Activated CD8-positive, alpha-beta memory T cell treated with anti-CD3 and anti-CD28 coated beads, Interleukin-2, amount 50 U/mL, for 4 hours (primary cell): ENCODE measurements at places on chromosomes 4 and X.

DNA sequence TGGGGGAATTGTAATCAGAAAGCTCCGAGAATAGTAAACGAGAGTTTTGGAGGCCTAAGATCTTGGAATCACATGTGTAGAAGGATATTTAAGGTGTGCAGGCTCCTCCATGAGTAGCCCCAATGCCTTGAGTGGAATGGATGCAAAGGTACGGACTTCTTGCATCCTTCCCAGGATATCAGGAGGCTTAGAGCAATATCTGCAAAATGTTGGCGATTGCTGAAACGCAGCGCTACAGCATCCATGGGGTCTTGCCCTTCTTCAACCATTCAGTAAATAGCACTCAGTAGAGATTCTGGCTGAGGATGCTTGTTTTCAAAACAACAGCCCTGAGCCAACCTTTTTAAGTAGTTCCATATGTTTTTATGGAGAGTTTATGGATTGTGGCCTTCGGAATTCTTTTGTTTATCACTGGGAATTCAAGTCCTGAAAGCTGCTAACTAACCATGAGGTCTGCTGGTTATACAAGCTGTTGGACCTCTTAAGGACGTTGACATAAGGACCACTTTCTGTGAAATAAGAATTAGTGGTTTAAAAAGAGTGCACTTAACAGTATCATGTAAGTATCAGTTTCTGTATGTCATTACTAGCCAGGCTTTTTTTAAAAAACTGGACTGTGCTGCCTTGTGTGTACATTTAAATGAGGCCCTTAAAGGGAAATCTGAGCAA is 228.8 kb upstream of the PGRMC2 start:
- no peak for DNase-seq

GRCh38 chrX:85004255-85004654 is 578 bp downstream of the APOOL start:
- DNase-seq = no peak

DNA sequence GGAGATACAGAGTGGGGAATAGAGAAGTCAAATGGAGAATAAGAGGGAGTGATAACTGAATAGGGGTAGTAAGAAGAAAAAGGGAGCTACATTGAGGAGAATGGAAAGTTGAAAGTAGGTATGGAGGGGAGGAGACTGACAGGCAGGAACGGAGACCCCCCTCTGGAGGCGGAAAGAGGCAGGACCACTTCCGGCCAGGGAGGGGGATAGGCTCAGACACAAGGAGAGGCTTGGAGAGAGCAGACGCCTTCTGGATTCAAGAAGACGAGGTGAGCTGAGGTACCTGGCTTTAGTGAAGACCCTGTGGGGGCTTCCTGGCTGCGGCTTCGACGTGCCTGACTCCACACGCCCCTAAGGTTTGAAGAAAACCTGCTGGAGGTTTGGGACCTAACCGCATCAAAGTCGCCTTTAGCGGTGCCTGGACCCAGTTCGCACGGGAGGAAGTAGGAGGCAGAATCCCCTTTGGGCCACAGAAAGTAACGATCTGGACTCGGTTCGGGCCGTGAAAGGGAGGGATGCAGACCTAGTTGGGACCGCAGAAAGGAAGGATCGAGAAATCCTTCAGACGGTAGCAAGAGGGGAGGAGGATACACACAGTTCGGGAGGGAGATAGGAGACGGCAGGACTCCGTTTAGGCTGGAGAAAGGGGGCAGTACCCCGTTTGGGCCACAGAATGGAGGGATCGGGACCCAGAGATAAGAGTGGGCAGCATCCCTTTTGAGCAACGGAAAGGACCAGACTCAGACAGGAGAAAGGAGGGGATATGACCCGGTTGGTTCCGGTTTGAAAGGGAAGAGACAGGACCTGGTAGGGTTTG is at the start of gene TRO:
Gene TRO (plus strand): TSS at position 215 of the 817 bp plus-strand sequence. CDS start 1,423 bp downstream, outside the sequence.
- DNase-seq = no peak

DNA sequence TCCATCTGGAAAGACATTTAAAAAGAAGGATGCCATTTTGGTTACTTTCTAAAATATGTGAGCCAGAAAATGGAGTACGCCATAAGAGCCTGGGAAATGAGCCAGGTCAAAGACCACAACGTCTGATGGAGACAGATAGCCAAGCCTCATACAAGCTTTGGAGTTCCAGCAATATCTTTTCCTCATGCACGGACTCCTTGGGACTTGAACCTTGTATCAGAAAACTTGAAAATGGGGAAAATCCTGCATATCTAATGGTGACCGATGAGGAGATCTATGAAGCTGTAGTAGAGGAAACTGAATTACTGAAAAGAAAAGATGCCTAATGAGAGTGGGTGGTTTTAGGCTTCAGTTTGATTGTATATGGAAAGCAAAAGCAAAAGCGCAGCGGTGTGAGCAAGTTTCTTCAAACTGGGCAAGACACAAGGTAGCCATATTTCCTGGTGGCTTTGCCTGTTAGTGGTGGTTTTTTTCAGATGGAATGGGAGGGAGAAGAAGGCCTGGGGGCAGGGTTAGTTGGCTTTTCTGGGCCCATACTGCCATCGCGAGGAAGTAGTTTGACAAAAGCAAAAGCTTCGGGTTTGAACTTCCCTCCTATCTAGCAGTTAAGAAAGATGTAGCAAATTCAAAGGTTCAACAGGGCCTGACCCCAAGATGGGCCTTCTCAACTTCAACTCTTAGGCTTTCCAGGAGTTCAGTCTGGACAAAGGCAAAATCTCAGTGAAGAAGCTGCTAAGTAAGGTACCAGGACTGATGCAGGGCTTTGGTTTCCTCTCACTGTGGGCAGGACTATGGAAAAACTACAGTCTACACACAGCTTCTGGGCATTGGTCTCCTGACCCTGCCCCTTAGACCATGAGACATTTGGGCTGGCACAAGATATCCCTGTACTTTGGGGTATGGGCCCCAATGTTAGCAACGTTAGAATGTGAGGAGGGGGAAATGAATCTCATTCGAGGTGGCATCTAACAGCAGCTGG is 210.0 kb upstream of the STK26 start:
- peak; percentile 84 for DNase-seq

DNA sequence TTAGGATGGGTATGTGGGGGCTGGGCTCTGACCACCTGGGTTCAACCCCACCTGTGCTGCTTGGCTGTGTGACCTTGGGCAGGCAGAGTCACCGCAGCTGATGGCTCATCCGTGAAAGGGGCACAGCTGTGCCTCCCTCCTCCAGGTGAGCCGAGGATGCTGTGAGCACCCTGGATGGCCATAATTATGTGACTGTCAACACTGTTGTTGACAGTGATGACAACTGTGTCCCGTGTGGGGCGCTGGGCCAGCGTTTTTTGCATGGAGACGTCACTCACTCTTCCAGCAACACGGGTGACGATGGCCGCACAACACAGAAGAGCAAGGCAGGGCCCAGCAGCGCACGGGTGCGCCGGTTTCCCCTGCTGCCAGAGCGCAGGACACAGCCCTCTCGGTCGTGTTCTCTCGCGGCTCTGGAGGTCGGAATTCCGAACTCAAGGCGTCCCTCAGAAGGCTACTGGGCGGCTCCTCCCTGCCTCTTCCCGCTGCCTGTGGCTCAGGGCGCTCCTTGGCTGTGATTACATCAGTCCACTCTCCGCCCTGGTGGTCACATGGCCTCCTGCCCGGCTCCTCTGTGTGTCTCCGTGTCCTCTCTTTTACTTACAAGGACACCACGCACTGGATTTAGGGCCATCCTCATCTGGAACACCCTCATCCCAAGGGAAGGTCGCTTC is 1.3 kb downstream of the SH3TC1 start:
- no peak for DNase-seq

DNA sequence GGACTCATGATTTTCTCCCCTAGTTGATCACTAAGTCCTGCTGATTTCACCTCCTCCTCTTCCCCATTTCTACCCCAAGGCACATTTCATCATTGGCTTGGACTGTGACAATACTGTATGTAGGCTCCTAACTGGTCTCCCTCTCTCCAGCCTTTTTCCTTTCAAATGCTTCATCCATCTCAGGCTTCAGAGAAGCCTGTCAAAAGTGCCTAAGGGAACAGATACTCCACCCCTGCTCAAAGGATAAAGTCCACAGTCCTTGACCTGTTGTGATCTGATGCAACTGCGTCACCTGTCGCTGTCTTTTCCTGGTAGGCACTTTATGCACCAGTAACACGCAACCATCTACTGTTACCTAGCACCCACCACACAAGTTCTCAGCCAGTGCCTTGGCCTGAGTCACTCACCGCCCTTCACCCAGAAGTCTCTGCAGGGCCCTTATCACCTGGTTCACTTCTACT is 12.8 kb downstream of the SCARB2 start:
- DNase-seq = no peak

DNA sequence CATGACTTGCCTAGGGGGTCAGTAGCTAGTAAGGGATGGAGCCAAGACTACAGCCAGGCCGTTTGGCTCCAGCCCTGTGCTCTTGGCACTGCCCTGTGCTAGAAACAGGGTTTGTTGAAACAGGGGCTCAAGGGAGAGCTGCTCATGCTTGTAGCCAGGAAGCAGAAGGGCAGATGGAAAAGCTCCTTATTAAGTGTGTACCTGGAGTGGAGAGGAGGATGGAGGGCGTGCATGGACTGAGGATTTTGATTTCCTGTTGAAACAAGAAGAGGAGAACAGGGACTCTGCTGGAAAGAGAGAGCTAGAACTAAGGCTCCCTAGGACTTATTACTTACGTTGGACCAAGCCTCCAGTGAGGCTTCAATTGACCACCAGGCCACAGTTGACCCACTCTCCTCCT is 363.0 kb downstream of the MID1IP1 start:
- DNase-seq = no peak

- DNase-seq = no peak
Observed at GRCh38 chr4:55578341-55579010, 13.6 kb downstream of the PDCL2 start.

GRCh38 chr4:106690487-106690886 is 321.9 kb upstream of the GIMD1 start:
- DNase-seq = no peak

GRCh38 chr4:21507439-21507838 is 441.1 kb downstream of the KCNIP4 start:
- DNase-seq = no peak

GRCh38 chrX:68432648-68433047 is 647 bp downstream of the OPHN1 start:
- DNase-seq = no peak

GRCh38 chrX:22526339-22526738 is 253.6 kb downstream of the CBLL2 start:
- no peak for DNase-seq
